ENCODE measurements at places on chromosomes 12 and 14.

DNA sequence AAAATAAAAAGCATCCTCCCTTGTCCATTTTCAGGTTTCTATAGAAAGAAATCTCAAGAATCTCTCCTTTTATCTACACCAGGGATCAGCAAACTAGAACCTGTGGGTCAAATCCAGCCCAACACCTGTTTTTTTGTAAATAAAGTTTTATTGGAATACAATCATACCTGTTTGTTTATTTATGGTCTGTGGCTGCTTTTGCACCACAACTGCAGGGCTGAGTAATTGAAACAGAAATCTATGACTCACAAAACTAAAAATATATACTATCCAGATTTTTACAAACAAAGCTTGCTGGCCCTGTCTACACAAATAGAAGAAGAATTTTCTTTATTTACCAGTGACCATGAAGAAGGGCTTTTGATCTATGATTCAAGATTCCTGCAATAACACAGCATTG is 95.1 kb upstream of the COCH start:
- DNase-seq: no peak

DNA sequence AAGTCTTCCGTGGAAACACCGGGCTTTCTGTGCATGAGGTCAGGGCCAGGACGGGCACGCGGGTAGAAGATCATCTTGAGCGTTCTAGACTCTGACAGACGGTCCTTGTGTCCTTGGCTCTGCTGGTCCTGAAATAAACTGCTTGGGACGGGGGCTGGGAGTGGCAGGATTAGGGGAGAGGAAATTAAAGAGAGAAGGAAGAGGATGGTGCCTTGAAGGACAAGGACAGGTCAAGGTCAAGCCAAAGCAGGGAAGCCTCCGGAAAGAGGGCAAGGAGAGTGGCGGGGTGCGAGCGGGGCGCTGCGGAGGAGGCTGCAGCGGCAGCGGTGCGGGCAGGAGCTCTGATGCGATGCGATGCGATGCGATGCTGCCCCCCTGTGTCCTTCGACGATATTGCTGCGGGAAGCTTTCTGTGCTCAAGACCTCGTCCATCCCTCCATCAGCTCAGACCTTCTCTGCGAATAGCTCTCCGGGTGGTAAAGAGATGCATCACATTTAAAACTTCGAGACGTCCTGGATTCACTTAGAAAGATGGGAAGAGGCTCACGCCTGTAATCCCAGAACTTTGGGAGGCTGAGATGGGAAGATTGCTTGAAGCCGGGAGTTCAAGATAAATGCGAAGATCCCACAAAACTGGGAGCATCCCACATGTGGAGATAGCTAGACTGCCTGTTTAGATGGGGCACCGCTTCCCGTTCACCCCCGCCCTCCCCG is 110.1 kb upstream of the TMEM132D start:
- peak; percentile 90 for DNase-seq

DNA sequence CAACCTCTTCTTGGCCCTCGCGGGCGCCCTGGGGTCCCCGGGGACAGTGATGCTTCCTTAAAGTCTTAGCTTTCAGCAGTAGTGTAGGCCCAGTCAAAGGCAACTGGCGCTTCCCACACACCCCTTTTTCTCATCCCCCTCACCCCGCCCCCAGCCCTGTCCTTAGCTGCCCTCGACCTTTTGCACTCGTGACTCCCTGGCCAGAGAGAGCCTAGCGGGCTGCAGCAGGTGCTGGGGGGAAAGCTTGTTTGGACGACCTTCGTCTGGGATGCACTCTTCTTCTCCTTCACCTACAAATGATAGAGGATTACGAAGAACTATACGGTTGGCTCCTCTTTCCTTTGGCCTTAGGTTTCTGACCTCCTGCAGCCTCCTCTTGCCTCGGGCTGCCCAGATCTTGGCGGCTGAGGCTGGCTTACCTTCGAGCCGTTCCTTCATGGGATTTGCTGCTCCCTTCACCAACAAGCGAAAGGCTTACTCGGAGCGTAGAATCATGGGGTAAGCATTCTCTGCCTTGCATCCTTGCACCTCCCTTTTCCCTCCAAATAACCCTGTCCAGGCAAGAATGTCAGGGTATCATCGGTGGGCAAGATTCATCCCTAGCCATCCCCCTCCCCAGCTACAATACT is 815 bp downstream of the COQ10A start:
- no peak for DNase-seq

GRCh38 chr12:81615026-81615588 is 144.0 kb downstream of the PPFIA2 start:
- no peak for DNase-seq

DNA sequence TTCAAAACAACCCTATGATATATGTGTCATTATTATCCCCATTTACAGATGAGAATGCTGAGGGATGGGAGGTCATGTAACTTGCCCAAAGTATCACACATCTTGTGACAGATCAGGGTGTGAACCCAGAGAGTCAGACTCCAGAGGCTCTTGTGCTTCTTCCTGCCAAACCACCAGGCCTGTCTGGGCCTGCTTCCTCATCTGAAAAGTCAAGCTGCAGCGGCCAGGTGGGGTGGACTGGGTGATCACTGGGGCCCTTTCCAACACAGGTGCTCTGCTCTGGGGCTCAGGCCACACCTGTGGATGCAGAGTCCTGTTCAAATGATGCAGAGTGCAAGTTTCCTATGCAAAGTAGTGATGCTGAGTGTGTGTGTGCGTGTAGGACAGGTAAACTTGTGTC is 26.7 kb downstream of the TSPAN11 start:
- no peak for DNase-seq

DNA sequence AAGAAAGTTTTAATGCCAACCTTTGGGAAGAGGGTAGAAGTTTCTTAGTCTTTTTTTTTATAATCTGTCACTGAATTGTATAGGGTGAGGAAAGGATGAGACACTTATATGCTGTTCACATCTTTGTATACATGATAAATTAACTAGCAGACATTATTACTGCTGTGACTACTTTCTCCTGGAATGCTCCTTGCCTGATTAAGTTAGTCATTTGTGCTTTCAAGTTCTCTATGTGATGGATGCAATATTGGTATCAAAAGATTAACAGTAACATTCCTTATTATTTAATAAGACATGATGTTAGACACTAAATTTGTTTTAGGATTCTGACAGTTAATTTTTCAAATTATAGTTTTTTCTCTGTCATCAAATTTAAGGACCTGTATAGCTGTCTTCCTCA is 223.4 kb upstream of the GARIN2 start:
- DNase-seq: no peak

GRCh38 chr14:104267895-104268294 is 129.5 kb downstream of the KIF26A start:
- DNase-seq: peak; percentile 36

- peak; percentile 96 for DNase-seq
These were observed at the start of gene THTPA for GRCh38 chr14:23555882-23556699. TSS of gene THTPA (plus strand) at chr14:23556271. CDS start at chr14:23556758, 487 bp downstream.

DNA sequence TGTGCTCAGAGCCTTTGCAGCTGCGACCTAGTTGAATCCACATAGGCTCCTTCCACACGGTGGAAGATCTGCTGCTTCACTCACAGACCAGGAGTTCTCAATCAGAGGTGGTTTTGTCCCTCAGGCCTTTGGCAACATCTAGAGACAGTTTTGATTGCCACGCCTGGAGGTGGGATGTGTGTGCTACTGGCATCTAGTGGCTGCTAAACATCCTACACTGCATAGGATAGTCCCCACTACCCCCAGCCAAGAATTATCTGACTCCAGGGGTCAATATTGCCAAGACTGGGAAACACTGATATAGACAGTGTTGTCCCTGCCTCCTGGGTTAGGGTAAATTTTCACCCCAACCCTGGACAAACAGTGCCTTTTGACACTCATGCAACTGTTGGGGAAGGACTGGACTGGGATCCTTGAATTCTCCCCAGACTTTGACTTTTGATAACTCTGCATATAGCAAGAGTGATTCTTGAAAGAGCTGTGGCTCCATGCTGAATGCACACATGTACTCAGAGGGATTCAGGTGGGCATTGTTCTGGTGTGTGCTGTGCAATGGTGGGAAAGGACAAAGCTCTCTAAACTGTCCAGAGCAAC is 39.8 kb downstream of the BAZ2A start:
- DNase-seq: no peak

DNA sequence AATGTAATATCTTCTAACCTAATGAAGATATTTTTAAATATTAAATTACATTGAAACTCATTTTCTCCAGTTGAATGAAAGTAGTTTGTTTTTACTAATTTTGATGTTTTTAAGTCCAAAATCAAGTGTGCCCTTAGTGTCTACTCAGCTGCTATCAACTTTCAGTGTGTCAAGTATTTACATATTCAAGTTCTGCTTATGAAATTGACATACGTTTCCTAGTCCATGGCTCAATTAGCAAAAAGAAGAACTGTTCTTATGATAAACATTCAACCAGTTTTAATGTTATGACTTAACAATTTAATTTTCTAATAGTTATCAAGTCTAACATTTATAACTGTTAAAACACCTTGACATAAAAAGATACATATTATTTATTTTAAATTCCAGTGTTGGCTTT is 137.1 kb downstream of the DUSP6 start:
- DNase-seq: no peak

DNA sequence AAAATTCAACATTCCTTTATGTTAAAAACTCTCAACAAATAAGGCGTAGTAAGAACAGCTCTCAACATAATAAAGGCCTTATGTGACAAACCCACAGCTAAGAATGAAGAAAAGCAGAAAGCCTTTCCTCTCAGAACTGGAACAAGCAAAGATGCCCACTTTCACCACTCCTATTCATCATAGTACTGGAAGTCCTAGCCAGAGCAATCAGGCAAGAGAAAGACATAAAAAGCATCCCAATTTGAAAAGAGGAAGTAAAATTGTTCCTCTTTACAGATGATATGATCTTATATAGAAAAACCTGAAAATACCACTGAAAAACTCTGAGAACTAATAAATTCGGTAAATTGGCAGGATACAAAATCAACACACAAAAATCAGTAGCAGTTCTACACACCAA is 52.1 kb downstream of the STON2 start:
- no peak for DNase-seq

GRCh38 chr12:104662908-104663307 is 206.2 kb downstream of the CHST11 start:
- DNase-seq: no peak

DNA sequence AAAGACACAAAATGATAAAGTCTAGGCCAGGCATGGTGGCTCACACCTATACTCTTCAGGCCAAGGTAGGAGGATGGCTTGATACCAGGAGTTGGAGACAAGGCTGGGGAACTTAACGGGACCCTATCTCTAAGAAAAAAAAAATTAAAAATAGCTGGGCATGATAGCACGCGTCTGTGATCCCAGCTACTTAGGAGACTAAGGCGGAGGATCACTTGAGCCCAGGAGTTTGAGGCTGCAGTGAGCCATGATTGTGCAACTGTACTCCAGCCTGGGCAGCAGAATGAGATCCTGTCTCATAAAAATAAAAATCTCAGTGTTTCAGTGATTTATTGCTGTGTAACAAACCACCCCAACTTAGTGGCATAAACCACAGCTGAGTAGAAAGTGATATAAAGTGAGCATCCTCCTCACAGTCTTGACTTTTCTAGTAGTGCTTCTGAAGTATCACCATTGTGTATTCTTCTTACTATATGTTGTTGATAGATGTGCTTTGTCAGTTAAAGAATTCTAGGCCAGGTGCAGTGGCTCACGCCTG is 10.6 kb upstream of the ATF1 start:
- DNase-seq: no peak
